ENCODE measurements at places on chromosomes 1 and 21.

GRCh38 chr1:33093004-33093403 lies 12.1 kb downstream of the AZIN2 start:
- DNase-seq: no peak

DNA sequence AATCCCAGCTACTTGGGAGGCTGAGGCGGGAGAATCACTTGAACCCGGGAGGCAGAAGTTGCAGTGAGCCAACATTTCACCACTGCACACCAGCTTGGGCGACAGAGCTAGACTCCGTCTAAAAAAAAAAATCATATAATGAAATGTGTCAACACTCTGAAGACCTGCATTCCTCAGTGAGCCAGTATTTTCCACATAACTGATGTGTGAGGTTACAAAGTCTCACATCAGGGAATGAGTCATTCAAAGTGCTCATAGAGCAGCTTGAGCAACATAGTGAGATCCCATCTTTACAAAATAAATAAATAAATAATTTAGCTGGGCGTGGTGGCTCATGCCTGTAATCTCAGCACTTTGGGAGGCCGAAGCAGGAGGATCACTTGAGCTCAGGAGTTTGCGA lies 65.5 kb downstream of the CASZ1 start:
- peak; percentile 71 for DNase-seq

DNA sequence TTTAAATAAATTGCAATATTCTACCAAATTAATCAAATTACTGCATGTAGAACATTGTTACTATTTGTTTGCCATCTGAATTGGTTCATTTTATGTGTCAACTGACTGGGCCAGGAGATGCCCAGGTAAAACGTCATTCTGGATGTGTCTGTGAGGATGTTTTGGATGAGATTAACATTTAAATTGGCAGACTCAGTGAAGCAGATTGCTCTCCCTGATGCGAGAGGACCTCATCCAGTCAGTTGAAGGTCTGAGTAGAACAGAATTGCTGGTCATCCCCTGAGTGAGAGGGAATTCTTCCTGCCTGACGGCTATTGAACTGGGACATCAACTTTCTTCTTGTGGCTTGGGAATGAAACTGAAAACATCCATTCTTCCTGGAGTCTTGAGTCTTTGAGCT lies 122.0 kb upstream of the GREM2 start:
- no peak for DNase-seq

- DNase-seq: no peak
Observed at GRCh38 chr1:29644812-29645211, 408.5 kb downstream of the PTPRU start.

DNA sequence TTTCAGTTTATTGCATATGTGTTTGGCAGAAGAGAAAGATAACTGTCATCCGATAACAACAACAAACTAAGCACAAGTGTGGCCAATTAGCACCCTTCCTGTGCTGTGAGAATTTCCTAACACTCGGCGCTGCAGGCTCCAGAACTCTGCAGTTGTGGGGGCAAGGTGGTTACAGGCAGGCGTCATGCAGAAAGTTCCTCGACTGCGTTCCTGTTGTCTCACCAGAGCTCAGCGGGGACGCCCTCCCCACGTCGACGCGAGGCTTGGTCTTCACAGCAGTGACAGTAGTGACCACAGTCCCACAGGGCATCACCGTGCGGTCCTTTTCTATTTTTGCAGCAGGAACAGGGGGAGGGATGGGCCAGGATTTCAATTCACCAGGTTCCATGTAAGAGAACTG lies 27.6 kb upstream of the PRDM15 start:
- no peak for DNase-seq

GRCh38 chr1:73998348-73998959 lies 199.5 kb downstream of the LRRIQ3 start:
- peak; percentile 30 for DNase-seq

DNA sequence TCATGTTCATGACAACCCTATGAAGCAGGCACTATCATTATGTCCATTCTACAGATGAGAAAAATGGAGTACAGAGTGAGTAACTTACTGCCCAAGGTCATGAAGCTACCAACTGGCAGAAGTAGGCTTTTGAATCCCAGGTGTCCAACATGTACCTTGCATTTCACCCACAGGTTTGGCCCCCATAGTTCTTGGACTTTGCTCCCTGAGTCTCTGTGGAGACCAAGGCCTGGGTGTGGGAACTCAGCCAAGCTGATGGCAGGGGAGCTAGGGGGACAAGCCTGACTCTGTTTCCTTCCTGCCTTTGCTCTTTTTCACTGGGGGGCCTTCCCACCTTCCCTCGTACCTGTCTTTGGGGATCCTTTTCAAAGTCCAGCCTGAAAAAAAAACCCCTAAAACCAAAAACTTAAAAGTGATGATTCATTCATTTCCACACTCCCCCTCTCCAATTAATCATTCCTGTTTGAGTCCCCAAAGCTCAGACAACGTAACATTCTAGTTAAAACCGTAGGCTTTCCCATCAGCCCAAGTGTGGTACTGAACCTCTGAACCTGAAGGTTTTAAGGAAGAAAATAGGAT lies 8.5 kb upstream of the TTC22 start:
- no peak for DNase-seq

GRCh38 chr1:83769072-83769471 lies 229.9 kb downstream of the TTLL7 start:
- no peak for DNase-seq

DNA sequence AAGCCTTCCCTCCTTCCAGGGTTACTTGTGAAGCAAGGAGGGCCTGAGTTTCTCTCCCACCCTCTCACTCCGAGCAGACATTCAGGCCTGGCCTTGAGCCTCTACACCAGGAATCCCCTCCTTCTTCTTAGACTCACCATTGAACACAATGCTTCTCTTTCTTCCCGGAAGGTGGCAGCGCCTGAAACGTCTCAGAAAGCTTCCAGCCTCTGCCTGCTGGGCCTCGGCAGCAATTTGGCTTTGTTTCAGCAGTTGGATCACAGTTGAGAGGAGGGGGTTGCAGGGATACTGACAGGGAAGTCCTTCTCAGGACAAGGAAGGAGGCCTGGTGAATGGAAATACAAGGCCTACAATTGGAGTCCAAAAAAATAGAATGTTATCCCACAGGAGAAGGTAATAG lies 6.3 kb downstream of the CLDN8 start:
- DNase-seq: no peak

DNA sequence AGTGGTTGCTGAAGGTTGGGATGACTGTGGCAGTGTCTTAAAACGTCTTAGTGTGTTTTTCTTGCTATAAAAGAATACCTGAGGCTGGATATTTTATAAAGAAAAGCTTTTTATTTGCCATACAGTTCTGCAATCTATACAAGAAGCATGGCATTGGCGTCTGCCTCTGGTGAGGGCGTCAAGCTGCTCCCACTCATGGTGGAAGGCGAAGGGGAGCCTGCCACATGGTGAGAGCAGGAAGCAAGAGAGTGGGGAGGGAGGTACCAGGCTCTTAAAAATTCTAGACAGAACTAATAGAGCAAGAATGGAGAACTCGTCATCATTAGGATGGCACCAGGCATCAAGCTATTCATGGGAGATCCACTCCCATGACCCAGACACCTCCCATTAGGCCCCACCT lies 140.5 kb downstream of the CACNA1E start:
- no peak for DNase-seq

GRCh38 chr1:218304281-218305039 lies 19.4 kb downstream of the RRP15 start:
- no peak for DNase-seq
